ENCODE measurements at places on chromosomes 12 and 14.

GRCh38 chr14:74658535-74659131 lies 46.6 kb upstream of the LTBP2 start:
- DNase-seq: no peak

DNA sequence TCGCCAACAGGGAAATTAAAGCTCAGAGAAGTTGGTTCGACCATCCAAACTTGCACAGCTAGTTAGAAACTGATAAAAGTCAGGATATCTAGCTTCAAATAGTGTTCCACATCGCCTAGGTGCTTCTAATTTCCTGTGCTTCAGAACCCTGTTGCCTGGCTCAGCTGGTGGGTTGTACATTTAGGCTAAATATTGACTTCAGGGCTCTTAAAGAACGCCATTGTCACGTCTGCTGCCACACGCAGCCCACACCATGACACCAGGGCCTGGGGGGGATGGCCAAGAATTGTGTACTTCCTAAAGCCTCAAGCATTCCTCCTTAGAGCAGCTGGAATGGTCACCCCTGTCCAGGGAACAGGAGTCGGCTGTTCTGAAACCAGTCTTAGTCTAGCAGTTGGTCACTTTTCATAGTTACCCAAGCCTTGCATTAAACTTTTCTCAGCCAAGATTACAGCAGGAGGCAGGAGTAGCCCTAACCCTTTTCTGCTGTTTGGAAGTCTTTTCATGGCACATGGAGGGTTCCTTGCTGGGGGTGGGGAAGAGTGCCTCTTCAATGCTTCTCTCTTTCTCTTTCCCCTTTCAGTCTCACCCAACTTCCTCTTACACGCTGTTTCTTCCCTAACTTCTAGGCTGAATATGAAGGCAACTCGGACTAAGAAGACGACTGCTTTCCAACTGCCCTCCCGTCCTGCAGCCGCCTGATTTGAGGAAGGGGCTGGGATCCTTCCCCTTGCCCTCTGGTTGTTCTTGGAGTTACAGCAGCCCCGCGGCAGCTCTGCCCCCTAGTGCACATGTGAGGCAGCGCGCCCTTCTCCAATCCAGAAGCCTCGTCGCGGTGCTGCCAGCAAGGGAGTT lies 17.1 kb downstream of the FOS start:
- peak; percentile 94 for DNase-seq

DNA sequence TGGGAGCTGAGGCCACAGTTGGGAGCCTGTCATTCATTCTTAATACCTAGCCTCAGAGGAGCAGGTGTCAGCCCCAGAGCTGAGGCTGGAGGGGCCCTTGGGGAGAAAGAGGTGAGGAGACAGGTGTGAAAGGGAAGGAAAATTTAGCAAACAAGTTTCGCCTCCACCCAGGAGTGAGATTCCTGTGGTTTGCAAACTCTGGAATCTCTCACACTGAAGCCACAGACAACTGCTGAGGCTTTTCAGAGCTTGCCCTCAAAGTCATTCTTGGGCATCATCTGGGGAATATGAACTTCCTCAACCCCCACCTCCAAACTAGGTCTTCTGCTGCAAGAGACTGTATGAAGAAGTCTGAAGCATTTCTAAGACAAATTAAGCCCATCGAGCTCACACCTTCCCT lies 589.5 kb upstream of the TBX3 start:
- no peak for DNase-seq

DNA sequence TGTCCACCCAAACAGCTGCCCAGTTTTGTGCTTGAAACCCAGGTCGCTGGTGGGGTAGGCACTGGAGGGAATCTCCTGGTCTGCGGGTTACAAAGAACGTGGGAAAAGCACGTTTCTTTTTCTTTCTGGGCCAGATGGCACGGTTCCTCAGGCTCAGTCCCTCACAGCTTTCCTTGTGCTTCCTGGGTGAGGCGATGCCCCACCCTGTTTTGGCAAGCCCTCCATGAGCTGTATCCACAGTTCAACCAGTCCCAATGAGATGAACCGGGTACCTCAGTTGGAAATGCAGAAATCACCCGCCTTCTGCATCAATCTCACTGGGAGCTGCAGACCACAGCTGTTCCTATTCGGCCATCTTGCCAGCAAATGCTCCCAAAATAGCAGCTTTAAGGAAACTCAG lies 51.4 kb upstream of the TMTC2 start:
- DNase-seq: no peak

GRCh38 chr12:10540776-10541205 lies 35.1 kb downstream of the EIF2S3B start:
- no peak for DNase-seq

DNA sequence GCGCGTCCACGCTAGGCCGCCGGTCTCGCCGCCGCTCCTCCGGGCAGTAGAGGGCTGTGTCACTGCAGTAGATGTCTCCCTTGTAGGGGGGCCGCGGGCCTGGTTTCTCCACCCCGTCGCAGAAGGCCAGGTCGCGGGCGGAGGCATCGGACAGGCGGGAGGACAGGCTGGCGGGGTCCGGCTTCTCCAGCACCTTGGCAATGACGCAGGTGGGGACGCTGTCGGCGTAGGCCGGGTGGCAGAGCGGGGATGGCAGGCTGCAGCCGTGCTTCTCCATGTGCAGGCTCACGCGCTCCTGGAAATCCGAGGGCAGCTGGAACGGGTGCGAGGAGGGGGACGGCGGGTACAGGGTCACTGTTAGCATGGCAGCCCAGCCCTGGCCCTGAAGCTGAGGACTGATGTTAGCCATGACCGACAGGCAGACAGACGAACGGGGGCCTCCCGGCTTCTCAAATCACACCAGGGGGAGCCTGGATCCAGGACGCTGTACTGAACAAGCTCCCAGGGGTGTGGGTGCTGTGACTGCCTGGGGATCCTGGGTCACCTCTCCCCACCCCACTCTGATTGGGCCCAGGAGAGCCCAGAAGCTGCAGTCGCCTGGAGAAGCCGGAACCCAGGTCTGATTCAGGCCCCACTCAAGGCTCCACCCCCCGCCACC lies 48.1 kb downstream of the BEGAIN start:
- DNase-seq: peak; percentile 11

DNA sequence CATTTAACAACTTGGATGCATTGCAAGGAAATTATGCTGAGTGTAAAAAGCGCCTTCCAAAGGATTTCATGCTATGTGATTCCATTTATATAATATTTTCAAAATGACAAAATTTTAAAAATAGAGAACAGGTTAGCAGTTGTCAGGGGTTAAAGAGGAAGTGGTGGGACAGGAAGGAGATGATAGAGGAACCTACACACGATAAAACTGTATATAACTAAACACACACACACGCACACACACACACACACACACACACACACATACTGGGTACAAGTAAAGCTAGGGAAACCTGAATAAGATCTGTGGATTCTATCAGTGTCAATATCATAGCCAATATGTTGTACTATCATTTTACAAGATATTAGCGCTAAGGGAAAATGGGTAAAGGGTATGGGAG lies 17.2 kb downstream of the TTC9 start:
- no peak for DNase-seq

- DNase-seq: no peak
Measured at GRCh38 chr12:119301379-119301778, 33.1 kb upstream of the CCDC60 start.

DNA sequence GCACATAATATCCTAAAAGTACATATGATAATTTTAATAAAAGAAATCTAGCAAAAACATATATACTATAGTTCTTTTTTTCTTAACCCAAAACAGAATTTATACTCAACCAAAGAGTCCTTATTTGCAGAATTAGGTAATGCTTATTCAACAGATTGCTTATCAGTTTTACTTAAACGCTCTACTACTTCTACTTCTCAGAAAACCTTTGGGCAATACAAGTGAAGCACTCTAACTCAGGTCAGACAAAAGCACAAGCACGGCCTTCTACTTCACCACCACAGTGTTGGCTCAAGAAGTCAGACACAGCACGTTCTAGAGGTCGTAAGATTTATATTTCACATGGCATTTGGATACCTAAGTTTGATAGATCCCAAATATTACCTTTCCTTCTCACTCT lies 29.2 kb downstream of the DICER1 start:
- DNase-seq: no peak

DNA sequence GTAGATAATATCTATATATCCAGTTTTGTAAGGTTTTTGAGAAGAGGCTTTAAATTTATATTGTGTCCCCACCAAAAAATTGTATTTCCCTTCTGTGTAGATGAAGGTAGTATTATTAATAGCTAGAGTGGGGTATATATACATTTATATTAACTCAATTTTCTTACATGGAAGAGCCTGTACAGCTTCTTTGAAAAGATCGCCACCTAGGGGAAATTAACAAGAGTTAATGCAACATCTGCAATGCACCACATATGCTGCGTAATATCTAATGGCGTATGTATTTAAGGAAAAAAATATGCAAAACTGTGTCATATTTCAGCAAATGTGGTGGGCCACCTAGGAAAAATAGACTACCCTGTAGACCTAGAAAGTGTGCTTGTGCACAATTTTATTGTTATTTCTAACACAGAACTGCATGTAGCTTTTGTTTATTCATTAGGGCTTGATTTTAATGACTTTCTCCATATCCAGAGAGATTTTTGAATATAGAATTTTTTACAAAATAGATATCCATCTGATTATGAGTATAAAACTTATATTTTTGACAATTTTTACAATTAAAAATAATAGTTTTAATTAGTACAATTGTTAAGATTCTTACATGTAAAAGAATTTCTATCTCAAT lies 14.0 kb downstream of the CCER1 start:
- DNase-seq: no peak

GRCh38 chr12:8501720-8502119 lies 11.6 kb upstream of the CLEC4D start:
- no peak for DNase-seq

DNA sequence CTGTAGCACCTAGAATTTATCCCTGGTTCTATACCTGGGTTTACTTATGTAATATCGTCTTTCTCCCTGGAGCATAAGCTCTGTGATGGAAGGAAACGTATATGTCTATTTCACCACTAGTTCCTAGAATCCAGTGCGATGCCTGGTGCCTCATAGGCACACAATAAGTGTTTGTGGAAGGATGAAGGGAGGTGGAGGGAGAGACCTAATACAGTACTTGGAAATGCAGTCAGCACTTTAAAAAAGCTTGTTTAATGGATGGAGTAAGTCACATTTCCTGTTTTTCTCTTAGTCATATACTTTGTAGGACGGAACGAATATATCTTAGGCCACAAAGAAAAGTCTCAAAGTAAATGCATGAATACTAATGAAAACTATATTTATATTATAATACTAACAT lies 186.5 kb upstream of the HMGA2 start:
- no peak for DNase-seq

GRCh38 chr14:86532219-86532618 lies 1002.3 kb downstream of the FLRT2 start:
- DNase-seq: no peak

DNA sequence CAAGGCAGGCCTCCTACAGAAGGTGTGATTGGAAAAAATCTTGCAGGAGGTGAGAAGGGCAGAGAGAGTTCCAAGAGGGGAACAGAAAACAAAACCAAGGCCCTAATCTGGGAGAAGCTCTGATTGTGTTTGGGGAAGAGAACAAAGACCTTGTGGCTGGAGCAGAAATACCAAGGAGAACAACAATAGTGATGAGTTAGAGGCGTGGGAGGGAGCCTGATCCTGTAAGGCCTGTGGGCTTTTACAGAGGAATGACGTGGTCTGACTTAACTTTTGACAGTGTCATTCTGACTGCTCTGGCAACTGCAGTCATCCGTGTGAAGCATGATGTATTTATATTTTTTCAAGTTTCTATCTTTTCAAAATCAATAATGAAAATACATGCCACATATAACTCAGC lies 200.6 kb downstream of the ANO4 start:
- no peak for DNase-seq

DNA sequence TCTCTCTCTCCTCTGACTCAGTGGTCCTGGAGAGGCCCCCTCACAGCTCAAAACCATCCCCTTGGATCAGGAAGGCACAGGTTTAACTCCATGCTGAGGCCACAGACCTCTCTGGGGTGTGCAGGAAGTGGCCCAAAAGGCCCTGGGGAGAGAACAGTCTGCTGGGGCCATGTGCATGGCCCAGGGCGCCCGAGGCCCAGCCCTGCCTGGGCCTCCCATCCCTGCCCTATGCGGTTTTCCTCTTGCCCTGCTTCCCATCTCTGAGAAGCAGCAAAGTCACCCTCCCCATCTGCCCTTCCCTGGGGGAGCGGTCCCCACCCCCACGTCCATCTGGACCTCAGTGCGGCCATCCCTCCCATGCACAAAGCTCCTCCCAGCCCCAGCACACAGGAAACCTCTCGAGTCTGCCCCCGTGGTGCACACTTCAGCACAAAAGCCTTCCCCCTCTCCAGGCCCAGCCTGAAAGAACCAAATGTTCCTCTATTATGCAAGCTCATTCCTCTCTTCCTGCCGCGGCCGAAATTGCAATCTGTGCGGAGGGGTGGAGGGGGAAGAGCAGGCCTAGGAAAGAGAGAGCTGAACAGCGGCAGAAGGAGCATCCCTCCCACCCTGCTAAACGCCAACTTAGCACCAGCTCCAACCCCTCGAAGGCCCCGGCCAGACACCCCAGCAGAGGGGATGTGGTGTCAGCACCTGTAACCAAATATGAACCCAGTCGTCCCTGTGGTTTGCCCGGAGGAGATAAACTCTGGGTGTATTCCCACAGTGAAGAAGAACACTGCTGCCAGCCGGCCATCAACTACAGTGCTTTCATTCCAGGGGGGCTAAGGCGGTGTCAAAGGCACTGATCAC lies 108.5 kb downstream of the SCARB1 start:
- peak; percentile 86 for DNase-seq

DNA sequence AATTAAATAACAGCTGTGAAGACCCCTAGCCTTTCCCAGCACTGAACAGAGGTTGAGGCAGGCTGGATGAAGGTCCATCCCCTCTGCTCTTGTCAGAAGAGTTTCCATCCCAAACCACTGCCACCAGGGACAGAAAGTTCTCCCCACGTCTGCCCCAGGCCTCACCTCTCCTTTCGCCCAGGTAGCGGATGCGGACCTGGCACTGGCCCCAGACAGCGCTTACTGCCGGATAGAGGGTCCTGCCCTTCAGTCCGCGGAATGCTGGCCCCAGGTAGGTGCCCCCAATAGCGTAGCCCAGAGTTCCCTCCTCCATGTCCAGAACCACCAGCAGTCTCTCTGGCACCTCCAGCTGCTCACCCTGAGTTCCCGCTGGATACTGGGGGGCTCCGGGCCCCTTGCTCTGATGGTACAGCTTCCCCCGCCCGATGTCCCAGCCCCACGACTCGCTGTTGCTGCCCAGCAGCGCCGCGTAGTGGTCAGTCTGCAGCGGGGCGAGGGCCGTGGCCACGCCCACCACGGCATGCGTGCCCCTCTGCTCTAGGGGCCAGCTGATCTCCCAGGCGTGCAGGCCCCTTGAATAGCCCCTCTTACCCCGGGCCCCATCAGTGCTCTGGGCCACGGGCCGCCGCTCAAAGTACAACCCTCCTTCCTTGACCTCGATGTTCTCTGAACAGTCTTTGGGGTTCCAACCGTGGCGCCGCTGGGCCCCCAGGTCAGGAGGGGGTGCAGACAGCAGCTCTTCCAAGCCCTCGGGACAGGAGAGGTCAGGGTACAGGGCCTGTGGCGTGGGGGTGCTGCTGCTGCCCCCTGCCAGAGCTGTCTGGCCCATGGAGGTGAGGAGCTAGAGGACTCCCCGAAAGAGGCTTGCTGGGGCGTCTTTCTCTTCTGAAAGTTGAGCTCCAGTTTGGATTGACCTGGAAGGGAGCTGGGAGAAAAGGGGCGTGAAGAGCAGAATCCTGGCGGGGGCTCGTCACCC lies 742 bp downstream of the SPSB2 start:
- DNase-seq: peak; percentile 76

Data from tibial nerve (tissue), 4 donors.